ENCODE measurements at places on chromosomes 7 and 10.
A peak's percentile ranks its signal among the peaks of the same experiment; 100 is the strongest.

DNA sequence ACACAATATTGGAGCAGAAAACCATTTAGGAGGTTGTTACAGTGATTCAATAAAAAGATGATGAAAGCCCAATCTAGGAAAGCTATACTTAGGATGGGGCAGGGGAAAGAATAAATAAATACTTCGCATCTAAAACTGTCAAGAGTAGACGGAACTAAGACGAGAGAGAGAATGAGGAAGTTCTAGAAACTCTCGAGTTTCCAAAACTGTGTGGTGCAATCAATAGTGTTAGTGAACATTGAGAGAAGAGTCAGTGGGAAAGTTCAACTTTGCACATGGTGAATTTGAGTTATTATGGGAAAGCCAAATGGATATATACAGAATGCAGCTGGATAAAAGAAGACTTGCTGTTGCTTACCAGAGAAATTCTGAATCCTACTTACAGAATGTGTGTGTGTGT, 133.8 kb upstream of the MEOX2 start:
- no peak for DNase-seq

- no peak for DNase-seq
Observed at GRCh38 chr7:79302293-79302692, 151.2 kb downstream of the MAGI2 start.

- DNase-seq: no peak
Observed at GRCh38 chr7:53642361-53642760, 606.9 kb downstream of the POM121L12 start.

DNA sequence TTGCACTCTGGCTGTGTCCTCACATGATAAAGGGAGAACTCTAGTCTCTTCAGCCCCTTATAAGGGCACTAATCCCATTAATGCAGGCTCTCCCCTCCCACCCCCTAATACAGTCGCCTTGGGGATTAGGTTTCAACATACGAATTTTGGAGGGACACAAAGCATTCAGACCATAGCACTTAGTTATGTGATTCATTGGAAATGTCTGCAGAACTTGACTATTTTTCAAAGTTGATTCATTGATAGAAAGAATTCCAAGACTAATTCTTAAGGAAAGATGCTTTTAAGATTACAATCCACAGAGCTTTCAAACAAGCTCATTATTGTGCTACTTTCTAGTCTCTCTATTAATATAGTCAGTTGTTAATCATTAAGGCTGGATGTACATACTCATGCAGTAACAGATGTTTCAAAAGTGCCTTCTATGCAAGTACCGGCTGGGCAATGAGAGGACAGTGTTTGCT, 85.3 kb upstream of the RPA3 start:
- DNase-seq: no peak

- DNase-seq: no peak
Observed at GRCh38 chr10:87618566-87619423, 40.9 kb upstream of the PAPSS2 start.

DNA sequence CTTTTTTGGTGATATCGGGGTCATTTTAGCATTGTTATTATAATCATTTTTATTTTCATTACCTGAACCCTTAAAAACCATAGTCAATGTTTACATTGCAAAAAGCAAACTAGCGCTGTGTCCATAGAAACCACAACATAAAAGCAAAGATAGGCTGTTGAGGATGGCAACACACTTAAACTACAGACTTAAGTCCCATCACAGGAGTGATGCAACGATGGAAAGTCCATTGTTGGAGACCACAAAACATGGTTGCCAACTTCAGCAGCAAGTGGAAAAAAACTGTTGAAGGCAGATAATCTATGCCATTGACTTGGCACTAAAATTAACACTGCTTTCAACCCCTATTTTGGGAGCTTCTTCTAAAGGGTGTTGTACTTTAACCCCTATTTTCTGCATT, 398.8 kb upstream of the IGFBP3 start:
- DNase-seq: no peak

DNA sequence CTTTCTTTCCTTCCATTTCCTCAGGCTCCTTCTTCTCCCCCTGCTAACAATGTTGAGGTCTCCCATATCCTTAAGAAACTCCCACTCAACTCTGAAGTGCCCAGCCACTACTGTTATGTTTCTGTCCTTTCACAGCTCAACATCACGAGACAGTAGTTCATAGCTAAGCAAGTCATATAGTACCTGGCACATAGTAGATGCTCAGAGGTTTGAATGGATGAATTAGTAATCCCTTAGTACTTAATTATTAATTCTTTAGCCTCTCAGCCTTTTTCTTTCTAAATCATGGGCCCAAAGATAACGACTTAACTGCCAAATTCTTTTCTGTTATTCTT, 22.6 kb downstream of the CSGALNACT2 start:
- no peak for DNase-seq

DNA sequence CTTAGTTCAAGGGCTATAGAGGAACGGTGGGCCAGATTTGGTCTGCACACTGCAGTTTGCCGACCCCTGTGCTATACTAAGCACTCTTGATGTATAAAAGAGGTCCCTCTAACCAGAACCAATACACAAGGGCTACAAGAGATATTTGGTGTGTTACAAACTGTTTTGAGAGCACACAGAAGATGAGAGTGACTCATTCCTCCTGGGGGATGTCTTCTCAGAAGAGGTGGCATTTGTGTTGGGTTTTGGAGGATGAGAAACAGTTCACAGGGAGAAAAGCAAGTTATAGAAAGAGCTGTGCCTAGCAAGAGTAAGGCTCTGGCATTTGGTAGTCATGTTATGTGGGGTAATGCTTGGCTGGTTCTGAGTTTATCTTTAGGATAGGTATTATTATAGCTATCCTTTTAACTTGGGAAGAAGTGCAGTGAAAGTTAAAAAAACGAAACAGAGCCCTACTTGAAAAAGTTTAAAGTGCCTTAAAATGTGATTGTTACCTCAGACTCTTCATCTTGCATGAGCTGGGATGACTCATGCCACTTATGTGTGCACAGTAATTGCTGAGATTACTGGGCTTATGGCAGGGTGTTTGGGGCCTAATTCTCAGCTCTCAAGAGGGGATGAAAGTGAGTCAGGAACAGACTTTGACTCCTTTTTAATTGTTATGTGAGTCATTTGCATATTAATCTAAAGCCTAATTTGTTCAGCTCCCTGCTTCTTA, 160.4 kb downstream of the KIF20B start:
- no peak for DNase-seq

GRCh38 chr10:90424730-90425129, 433.1 kb downstream of the HTR7 start:
- DNase-seq: no peak

- peak; percentile 21 for DNase-seq
Observed at GRCh38 chr7:45646207-45646821, 72.1 kb downstream of the ADCY1 start.

- DNase-seq: no peak
Observed at GRCh38 chr7:41114131-41114530, 588.8 kb downstream of the INHBA start.

DNA sequence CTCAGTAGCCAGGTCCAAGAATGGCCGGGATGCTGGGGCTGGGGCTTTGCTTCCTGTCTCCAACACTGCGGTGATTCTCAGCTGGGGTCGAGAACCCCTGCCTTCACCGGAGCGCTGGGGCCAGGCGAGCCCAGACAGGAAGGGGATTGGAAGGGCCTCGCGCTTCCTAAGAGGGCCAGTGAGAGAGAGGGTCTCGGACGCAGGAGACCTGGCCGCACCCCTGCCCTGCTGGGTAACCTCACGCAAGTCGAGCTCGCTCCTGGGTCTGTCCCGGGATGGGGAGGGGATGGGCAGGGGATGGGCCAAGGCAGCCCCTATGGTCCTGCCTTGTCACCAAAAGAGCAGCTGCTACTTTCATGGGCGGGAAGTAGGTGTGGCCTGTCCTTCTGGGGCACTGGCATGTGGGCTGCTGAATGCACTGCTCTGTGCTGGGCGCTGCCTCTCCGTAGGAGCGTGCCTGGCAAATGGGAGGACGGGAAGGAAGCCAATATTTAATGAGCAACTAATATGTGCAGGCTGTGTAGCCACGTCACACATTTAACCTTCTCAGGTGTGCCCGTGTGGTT, 20.0 kb downstream of the KCNK18 start:
- no peak for DNase-seq

DNA sequence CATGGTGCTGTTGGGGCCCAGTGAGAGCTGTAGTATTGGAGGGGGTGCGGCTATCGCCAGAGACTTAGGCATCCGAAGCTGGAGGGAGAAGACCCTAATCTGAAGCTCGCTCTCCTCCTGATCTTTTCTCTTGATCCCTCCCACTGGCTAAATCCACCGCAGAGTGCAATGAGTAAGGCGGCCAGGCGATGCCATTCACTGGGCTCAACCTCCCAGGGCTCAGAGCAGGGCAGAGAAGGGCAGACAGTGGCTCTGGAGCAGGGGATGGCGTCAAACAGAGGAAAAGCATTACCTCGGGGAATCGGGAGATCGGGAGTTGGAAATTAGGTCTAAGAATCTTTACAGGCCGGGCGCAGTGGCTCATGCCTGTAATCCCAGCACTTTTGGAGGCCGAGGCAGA, 18.8 kb upstream of the IFT22 start:
- no peak for DNase-seq

GRCh38 chr7:47303014-47303694, 278.8 kb downstream of the TNS3 start:
- DNase-seq: no peak

DNA sequence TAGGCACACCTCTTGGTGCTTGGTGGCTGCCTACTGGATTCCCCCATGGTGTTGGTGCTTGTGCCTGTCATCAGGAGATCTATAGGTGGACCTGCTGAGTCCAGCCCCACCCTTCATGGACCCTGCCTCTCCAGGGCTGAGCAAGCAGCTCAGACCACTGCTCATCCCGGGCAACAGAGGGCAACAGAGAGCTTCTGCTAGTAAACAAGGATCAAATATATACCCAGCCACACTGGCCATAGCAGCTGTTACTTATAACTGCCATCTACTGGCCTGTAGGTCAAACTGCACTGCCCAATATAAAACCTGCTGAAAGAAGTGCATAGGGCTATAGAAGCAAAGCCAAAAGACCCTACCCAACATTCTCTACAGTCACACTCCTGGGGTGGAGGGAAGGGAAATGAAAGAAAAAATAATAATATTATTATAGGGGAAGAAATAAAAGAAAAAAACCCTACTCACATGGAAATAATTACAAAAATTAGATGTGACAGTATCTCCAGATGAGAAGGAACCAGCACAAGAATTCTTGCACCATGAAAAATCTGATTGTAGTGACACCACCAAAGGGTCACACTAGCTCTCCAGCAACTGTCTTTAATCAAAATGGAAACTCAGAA, 54.9 kb upstream of the ZNF800 start:
- DNase-seq: no peak

GRCh38 chr10:35758076-35758475, 116.0 kb upstream of the FZD8 start:
- no peak for DNase-seq

DNA sequence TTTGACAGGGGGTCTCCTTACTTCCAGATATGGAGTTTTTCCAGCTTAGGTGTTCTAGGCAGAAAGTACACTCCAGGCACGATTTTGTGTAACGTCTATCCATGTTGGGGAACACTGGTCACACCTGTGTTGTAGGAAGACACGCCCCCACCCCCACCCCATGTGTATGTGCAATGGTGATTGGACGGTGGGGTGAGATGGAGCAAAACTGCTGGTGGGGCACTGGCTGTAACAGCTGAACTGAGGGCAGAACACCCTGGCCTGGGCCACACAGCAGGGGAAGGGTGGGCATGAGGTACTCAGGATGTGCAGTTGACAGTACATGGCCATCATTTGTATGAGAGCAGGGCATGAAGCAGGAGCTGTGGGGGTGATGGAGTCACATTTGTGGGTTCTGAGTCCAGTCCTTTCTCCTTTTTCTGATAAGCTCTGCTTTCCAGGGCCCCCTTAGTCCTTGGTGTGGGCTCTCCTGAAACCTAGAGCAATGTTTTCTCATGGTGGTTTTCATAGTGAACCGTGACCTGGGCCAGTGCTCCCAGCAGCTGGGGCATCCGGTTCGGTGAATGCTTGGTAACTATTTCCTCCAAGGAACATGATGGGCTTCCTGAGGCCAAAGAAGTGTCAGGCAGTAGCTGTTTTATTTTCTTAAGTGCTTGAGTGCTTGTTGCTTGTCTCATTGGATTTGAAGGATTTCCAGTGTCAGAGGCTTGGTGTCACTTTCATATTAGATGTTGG, 63.4 kb upstream of the AQP1 start:
- no peak for DNase-seq

GRCh38 chr10:130380056-130380455, 243.9 kb downstream of the GLRX3 start:
- DNase-seq: no peak

Measured in ecto neural progenitor cell (in vitro differentiated cells).